ENCODE measurements at places on chromosomes 5 and 9.

DNA sequence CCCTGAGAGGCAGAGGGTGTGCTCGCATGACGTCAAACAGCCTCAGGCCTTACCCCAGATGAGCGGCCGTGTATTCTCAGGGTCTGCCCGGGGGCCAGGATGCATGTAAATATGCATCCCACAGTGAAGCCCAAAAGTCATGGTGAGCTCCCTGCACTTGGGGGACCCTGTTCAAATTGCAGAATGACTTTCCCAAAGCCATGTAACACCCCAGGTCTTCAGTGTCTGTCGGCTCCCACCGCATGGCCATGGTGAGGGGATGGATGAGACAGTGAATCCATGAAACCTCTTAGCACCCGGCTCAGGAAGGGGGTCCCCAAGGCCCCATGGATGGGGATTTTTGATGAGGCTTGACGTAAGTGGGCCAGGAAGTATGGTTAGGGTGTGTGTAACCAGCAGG lies 9.3 kb upstream of the COL5A1 start:
- DNase-seq = no peak

DNA sequence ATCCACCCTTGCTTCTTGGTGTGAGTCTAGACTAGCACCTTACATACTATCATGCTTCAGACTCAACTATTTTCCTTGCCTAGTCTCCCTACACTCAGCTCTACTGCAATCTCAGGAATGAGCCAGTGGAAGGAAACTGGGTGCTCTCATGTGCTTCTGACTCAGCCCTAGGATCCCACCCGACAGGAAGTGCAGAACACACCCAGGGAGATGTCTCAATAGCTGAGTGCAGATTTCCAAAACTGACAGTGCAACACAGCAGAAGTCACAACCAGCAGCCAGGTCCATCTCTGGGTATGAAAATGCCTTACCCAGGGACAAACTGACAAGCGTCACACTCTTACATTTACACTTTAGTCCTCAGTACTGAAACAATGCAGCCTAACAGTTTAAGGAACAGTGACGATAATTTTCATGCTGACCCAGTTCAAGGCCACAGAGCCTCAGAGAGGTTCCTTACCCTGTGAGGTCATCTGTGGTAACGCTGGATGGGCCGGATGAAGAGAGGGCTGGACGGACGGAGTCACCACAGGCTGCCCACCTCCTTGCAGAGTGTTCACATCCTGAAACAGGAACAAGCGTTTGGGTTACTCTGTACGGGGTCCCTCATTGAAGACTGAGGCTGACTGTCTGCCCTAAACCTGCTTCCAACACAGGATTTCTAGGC lies 33.0 kb downstream of the FKBP15 start:
- peak; percentile 97 for DNase-seq

DNA sequence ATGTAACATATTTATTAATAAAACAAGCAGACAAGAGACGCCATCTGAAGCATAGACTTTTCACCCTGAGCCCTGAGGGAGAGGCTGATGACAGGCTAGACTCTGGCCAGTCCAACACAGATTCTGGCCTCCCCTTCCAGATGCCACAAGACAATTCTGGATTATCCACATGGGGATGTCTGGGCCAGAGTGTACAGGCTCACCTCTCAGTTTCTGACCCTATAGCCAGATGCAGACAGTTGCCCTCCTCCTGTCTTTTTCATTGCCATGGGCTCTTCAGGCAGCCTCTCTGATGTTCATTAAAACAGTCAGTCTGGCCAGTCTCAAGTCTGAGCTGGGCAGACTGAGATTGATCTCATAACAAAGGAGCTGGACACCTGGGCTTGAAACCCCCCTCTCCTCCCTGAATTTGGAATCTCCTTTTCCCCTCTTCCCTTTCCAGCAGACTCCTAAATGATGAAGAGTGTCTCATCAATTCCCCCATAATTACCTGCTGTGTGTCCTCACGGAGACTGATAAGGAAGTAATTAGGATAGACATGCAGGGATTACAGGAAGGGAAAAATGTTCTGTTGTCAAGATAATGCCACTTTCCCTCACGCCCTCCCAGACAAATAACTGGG lies 89.6 kb downstream of the ASTN2 start:
- no peak for DNase-seq

DNA sequence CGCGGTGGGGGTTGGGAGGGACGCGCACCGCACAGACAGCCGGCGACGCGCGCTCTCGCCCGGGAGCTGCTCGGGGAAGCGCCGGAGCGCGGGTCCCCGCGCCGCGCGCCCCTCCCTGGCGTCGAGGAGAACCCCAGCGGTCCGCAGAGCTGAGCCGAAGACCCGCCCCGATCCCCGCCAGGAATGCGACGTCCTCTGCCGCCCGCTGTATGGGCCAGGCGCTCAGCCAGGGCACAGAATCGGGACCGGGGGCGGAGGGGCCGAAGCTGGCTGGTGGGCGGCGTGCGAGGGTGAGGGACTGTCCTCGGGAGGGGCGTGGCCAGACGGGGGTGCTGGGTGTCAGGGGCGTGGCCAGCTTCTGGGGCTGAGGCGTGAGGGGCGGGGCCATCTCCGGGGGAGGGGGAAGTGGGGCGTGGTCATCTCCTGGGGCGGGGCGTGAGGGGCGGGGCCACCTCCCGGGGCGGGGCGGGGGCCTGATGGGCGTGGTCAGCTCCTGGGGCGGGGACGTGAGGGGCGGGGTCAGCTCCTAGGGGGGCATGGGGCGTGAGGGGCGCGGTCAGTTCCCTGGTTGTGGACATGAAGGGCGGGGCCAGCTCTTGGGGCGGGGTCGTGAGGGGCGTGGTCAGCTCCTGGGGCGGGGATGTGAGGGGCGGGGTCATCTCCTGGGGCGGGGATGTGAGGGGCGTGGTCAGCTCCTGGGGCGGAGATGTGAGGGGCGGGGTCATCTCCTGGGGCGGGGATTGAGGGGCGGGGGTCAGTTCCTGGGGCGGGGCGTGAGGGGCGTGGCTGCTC lies 965 bp downstream of the PTGDS start:
- peak; percentile 51 for DNase-seq

GRCh38 chr5:133202066-133202665 lies 150.4 kb downstream of the HSPA4 start:
- no peak for DNase-seq

DNA sequence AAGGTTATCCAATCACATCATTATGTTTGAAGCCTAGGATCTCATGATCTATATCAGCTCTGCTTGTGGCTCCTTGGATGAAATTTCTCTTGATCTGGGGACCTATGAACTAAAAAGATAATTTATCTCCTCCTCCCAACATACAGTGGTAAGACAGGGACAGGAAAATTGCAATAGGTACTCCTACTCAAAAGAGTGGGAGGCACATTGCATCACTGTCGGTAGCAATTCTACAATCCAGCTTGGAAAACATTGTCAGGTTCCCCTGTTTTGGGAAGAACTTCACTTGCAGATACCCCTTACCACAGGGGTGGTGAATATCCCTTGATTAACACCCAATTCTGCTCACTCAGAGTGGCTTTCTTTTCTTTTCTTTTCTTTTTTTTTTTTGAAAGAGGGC lies 107.7 kb downstream of the HSPA4 start:
- no peak for DNase-seq

DNA sequence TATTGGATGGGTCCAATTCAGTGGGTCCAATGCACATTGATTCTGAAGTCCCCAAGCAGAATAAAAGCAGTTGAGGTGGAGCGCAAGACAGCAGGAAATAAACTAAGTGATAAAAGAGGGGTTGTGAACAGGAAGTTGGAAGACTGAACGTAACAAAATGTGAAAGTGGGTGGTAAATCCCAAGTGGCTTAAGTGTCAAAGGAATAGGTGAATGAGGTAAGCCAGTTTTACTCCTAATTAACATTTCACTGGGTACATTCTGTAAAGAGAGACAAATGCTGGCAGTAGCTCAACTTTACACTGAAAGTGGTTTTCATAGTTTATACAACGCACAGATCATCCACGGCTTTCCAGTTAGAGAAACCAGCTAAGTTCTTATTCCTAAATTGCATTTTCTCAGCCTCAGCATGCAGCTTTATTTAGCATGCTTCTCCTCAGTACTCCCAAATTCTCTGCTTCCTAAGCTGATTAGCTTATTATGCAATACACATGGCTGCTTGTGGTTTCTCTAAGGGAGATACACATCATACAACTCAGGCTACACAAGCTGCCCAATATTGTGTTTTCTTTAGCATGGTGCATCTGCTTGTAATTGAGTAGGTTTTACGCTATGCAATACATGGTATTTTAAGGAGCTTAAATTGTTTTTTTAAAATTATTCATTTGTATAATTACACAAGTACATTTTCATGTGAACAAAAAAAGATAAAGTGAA lies 34.2 kb upstream of the HSD17B4 start:
- peak; percentile 69 for DNase-seq

GRCh38 chr5:60821488-60822284 lies 22.4 kb downstream of the ELOVL7 start:
- no peak for DNase-seq

DNA sequence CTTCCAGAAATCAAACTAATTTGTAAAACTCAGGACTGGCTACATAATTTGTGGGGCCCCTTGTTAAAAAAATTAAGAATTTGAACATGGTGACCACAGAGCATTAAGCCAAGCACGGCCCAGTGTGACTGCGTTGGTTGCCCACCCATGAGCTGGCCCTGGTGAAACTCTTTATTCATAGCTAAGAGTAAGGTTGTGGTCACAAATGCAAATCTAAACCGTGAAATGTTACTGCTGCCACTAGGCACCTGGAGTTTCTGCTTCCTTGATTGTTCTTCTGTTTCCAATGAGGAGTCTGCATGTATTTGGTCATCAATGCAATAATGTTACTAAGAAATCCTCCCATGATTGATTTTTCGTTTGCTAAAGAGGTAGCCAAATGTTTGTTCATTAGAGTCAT lies 4.2 kb downstream of the GCNT1 start:
- no peak for DNase-seq

DNA sequence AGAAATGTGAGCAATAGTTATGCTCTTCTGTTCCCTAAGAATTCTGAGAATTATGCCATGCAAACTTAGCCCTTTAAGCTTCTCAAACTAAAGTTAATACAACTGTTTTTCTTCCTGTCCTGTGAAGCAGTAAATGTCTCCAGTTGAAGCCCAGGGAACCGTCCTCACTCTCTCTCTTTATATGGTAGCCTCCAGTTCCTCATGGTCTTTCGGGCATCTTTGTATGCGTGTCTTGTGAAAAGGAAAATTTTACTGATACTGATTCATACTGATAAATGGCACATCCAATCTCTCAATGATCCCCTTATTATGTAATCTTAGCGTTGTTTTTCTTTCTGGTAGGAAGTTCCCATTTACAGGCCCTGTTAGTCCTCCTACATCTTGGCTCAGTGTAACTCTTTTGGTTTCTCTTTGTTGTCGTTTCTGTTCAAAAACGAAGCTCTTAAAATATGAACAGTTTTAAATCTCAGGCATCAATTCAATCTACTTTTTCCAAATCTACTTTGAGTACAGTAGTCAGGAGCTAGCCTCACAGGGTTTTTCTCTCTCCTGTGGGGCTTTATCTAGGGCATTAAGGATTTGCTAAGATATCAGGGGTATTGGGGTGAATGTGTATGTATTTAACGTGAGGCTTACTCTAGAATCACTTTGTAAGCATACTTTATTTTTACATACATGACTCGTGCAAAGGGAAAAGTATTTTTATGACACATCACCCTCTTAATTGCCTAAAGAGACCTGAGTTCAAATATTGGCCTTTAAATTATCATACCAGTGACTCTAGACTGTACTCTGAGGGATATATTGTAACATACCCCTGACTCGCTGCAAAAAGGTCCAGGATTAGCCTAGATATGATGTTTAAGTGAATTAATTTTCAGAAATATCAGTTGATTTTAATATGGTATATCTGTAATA lies 258.0 kb downstream of the NR3C1 start:
- no peak for DNase-seq

GRCh38 chr5:62132276-62132675 lies 173.7 kb upstream of the KIF2A start:
- DNase-seq = no peak

- no peak for DNase-seq
Observed at GRCh38 chr5:626850-627249, 14.7 kb downstream of the CEP72 start.

DNA sequence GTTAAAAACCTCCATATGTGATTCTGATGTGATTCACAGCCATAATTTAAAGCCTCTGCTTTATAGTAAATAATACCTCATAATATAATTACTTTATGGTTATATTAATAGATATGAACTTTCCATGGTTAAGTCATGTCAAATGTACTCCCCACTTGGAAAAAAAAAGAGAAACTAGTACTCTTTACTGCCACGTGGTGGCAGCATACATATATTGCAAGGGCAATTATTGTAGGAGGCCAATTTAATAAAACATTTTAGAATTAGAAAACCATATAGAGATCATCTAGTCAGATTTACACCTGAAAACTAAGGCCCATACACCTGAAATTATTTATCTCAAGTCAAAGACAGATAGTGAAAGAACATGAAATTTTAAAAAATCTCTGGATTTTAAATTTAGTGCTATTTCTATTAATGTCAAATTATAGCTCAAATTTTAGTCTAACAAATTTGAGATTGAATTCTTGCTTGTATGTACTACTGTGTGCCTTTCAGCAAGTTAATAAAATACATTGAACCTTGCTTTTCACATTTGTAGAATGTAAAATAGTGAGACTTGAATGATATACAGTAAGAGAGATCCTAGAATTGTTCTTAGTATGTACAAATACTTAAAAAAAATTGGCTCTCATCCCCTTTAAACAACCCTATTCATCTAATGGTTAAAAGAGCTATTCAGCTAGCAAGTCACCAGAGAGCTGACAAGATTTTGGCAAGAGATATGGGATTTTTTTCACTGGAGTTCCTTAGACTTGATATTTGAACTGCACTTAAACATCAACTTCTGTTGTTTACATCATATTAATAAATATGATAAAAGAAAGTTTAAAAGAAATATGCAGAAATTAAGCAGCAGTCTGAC lies 603.8 kb downstream of the TLE4 start:
- DNase-seq = peak; percentile 46

DNA sequence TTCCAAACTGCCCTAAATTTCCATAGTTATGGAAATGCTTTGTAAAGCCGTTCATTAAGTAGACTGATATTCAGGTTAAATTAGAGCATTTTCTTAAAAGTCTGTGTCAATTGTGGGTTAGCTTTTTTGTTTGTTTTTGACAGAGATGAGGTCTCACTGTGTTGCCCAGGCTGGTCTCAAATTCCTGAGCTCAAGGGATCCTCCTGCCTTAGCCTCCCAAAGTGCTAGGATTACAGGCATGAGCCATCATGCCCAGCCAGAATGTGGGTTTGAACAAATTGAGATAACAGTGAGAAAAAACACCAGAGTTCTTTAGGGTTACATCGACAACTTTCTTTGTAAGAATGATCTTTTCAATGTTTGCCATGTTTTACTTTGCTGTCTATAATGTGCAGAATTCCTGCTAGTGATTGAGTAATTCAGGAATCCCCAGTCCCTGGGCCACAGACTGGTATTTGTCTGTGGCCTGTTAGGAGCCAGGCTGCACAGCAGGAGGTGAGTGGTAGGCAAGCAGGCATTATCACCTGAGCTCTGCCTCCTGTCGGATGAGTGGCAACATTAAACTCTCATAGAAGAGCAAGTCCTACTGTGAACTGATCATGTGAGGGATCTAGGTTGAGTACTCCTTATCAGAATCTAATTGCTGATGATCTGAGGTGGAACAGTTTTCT lies 80.5 kb downstream of the RAI14 start:
- DNase-seq = peak; percentile 47
